ENCODE measurements at places on chromosomes 16 and 17.

- DNase-seq, result no peak
Observed at GRCh38 chr16:49578018-49578417, 204.4 kb downstream of the C16orf78 start.

DNA sequence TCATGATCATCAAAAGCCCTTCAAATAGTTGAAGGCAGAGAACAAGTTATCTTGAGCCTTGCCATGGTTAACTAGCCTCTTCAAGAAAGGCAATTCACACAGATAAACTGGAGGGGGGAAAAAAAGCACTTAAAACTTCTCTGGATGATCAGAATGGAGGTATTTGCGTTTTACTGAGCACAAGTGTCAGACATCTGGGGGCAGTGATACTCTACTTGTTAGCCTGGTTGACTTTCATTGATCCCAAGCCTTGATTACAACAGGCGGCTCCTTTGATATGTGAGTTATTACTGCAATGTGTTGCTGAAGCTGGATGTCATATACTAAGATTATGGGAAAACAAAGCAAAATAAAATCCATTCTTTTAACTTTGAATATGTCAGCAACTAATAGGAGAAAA, 155.0 kb upstream of the HS3ST3A1 start:
- no peak for DNase-seq

DNA sequence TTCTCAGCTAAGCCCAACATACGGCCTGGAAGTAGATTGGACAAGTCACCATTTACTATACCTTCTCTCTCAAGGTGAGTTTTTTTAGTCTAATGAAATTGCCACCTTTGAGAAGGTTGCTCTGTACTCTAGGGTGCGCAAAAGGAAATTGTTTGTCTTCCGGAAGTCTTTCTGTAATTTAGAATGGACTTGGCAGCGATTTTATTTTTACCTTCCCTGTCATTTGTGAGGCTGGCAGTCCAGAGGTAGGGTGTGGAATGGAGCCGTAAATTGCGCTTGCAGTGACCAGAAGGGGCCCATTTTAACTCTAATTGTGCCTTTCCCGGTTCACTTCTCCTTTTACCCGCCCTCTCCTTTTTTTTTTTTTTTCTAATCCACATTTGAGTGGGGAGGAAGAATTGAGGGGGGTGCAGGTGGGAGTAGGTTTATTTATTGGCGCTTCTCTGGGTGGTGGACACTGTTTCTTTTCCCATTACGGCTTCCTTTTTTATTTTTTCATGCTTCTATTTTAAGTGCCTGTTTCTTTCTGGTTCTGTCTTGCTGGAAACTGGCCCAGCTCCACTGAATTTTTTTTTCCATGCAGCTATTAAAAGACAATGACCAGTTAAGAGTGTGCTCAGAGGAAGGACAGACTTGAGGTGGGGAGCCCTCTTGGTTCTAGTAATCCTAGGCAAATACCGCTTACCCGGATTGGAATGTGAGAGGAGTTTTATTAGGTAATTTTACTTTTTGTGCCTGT, 89.7 kb upstream of the CLEC18A start:
- no peak for DNase-seq

DNA sequence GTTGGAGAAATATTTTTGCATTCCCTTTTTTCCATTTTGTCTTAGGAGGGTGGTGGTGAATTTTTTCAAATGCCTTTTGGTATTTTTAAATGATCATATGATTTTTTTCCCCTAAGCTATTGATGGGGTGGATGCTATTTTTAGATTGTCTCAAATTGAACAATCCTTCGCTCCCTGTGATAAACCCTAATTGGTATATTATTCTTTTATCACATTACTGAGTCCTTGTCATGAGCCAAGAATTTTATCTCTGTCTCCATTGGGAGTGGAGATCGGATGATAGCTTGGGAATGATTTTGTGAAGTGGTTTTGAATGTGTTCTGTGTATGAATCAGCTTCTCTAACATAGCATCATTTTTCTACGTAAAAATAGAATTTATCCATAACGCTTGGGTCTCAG, 15.4 kb downstream of the NECAB2 start:
- no peak for DNase-seq

DNA sequence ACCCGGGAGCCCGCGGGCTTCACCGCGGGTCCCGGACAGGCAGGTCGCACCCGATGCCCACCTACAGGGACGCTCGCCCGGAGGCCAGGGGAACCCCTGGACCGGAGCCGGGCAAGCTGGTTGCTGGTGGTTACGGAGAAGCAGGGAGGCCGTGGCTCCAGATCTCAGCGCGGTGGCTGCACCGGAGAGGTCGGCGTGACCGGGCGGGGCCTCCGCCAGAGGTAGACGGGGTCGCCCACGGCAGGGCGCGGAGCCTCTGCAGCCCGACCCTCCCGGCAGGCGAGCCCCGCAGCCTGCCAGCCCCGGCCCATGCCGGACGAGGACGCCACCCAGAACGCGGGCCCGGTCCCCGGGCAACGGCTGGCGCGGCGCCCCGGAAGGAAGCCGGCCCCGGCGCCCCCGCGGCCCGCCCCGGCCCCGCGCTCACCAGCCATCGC, 341 bp downstream of the PCYT2 start:
- DNase-seq, result no peak

DNA sequence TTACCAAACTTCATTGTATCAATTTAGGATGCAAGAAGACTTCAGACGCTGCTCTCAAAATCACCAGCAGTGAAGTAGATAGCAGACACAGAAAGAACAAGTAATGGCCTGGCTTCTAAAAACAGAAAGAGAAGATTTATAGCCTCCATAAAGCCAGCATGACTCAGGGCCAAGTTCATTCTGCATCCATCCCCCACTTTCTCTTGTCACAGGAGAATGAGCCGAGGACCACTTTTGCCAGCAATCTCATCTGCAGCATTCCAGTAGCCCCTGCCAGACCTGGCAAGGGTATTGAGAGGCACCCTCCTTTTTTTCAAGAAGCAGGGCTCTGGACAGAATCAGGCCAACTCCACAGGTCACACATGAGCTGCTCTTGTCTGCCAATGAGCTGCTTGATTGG, 355.4 kb upstream of the SOX9 start:
- DNase-seq, result no peak

DNA sequence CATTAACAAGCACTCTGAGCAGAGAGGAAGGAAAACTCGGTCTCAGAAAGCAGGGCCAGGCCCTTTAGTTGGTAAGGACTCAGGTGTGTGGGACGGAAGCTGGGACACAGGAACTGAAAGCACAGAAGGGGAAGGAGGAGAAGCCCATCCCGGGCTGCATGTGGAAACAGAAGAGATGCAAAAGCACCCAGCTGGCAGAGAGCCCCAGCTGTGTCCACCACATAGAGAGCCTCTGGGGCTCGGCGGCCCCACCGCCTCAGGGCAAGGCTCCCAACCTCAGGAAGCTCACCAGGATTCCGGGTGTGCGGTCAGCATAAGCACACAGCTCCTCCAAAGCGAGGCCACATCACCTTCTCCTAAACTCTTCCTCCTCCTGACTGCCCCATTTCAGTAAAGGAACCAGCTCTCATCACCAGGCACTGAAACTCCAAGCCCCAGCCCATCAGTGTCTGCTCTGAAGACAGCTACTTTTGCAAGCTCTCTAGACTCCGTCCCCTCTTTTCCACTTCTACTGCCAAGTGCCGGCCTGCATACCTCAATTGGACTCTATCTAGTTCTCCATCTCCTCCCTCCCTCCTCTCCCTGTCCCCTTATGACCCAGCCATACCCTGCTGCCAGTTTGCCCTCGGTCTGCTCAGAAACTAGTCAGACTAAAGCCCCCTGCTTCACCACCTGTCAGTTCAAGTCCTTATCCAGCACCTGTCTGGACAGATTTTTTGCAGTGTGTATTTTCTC, 6.0 kb downstream of the ST3GAL2 start:
- DNase-seq, result no peak

DNA sequence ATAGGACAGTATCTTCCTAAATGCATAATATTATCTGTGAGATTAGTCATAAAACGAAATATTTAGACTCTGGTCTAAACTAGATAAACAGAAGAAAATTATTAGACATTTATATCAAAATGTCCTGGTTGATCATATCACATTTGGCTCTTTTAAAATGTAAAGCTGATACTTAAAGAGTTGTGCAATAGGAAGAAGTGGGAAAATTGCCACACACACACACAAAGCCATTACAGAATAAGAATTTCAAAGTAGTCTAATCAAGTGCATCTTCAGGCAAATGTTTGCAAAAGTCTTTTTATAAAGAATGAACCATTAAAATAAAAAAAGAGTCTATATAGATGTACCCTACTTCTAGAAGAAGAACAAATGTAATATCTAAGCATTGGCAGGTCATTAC, 301.7 kb downstream of the KIF2B start:
- DNase-seq, result no peak

DNA sequence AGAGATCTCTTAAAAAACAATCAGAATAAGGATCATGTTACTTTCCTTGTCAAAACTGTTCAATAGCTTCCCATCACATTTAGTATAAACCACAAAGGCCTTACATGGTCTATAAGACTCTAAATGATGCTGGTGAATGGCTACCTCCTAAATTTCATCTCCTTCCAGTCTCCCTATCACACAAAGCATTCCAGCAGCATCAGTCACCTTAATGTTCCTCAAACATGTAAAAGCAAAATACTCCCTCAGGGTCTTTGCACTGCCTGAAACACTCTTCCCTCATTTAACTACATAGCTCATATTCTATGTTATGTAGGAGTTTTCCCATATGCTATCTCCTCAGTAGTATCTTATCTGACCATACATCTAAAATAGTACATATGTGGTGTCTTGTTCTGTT, 53.5 kb upstream of the INTS2 start:
- no peak for DNase-seq

- no peak for DNase-seq
Observed at GRCh38 chr17:29483503-29483902, 83.3 kb downstream of the ABHD15 start.

- no peak for DNase-seq
Observed at GRCh38 chr16:53755026-53755910, 51.3 kb downstream of the FTO start.

- DNase-seq, result no peak
Observed at GRCh38 chr17:80637048-80637781, 92.6 kb downstream of the RPTOR start.

DNA sequence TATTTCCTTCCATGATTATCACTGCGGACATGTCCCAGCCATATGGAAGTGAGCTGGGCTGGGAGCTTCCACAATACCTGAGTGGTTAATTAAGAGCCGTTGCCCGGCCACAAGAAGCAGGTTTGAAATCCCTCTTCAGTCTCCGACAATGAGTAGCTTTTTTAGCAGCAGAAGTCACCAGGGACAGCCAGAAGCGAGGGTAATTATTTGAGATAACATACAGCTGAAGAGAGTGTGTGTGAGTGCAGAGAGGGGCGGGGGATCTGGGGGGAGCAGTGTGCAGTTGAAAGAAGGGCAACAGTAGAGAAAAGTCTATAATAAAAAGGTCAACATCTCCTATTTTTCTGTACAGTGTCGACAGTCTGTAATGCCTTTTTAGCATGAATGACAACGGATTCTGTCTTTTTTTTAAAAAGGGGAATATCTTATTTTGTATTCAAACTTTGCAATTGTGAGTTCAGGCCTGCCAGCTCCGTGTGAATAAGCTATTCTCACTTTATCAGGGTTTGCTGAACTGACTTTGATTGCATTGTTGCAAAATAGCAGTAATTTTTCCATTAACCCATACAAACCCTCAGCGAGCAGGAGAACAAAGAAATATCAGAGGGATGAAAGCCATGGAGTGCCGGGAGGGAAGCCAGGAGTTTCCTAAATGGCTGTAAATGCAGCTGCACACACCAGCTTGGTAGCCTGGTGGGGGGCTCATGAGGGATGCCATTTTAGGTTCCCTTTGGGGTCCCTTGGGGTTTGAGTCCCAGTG, 220.3 kb upstream of the IRX3 start:
- no peak for DNase-seq

DNA sequence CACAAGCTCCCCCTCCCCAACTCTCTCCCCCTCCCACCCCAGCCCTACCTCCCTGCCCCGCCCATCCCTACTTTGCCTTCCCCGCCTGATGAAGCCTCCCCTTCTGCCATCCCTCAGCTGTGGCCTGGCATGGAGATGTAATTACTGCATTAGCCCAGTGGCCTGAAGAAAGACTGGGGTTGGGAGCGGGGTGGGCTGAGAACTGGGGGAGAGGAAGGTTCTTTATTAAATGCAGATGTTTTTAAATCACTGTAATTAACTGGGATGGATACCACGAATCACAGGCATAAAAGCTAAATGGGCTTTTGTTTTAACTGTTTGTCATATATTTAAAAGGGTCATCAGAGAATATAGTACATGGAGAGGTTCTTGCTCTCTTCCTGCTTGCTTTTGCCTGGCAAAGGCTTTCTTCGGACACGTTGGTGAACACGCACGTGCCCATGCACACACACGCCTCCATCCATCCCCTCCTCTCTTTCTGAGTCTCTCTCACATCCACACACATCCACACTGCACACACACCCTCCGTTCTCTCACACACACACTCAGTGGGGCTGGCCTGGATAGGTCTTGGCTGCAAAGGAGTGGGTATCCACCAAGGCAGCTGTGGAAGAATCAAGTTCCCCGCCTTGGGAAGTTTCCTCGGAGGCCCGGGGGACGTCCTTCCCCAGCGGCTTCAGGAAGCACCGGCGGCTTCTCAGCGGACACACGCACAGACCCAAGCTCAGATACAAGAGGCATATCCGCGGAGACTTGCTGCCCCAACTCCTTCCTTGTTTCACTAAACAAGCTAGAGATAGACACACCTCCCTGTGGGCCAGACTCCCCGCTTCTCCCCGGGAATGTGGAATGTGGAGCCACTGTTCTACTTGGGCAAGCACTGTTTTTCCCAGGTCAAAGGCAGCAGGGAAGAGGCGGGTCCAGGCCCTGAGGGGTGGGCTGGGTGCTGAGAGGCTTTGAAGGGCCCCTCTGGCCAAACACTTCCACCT, 27.4 kb upstream of the TNRC6C start:
- no peak for DNase-seq

GRCh38 chr16:75108792-75109731, 7.5 kb downstream of the LDHD start:
- DNase-seq, result peak; percentile 56

DNA sequence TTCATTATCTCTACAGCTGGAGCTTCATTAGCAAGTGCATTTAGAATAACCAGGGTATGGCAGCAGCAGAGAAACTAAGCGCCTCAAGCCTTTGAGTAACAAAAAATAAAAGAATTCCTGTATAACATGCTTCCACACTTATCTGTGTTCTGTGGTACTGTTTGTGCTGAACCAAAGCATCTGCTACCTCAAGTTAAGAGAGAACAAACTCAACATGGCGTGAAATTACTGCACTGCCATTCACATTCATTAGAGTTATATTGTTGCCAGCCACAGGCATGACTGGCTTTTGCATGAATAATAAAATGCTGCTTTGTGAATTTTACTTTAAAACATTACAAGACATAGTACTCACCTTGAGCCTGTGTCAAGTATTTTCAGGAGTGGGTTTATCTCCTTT, 76.6 kb downstream of the NLK start:
- no peak for DNase-seq

- DNase-seq, result no peak
Observed at GRCh38 chr17:74343526-74344284, 17.7 kb downstream of the KIF19 start.

DNA sequence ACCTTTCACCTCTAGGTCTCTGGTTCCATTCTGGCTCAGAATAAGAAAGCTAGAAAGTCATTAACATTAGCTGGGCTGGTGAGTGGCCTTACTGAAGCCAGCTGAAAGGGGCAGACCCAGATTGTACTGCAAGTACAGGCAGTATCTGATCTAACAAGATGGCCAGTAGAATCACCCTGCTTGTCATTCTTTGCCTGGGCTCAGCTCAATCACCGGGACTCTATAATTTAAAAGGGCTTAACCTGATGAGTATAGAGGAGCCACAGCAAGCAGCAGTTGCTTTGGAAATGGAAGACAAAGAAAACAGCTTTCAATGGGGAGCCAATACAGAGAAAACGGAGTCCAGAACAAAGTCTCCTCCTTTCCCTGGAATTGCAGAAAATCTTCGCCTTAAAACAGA, 13.6 kb downstream of the CDH8 start:
- DNase-seq, result no peak
